ENCODE measurements at places on chromosomes 13 and 19.

- DNase-seq = no peak
These were observed 13.9 kb downstream of the TBC1D4 start for GRCh38 chr13:75468098-75468497.

DNA sequence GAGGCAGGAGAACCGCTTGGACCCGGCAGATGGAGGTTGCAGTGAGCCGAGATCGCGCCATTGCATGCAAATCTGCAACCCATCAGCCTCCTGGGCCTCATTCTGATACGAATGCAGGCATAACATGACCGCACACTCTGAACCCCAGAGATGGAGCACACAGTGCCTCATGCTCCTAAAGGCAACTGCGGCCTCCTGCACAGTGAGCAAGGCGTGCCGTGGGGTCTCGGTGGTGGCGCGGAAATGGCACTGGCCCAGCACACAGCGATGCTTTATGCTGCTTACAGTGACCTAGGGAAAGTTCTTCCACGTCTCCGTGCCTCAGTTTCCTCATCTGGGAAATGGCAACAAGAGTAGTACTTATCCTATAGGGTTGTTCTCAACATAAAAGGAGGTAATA, 2.0 kb upstream of the C19orf12 start:
- no peak for DNase-seq

DNA sequence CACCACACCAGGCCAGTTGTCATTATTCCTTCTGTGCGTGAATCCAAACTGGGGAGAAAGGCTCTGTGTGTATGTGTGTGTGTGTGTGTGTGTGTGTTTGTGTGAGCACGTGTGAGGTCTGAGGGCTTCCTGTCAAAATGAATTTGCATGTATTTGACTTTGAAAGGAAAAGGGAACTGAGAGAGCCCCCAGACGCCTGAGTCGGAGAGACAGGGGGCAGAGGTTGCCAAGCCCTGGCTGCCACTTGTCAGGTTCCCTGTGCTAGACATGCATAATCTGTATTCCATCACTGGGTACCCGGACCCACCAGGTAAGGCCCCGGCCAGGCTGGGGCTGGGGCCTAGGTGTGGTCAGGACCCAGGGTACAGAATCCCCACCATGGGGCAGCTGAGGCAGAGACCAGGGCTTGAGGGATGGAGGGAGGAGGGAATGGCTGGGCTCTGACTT, at the start of gene CLEC17A:
Gene CLEC17A, plus strand, starts transcription at position 191 of the 447 bp plus-strand sequence. Its CDS starts 77 bp downstream, at position 268.
- no peak for DNase-seq

GRCh38 chr19:2040647-2041432, 10.2 kb downstream of the MKNK2 start:
- DNase-seq = no peak

- DNase-seq = no peak
These were observed 108.0 kb downstream of the STK24 start for GRCh38 chr13:98468929-98469328.

GRCh38 chr13:67107979-67108378, 122.2 kb downstream of the PCDH9 start:
- DNase-seq = no peak

DNA sequence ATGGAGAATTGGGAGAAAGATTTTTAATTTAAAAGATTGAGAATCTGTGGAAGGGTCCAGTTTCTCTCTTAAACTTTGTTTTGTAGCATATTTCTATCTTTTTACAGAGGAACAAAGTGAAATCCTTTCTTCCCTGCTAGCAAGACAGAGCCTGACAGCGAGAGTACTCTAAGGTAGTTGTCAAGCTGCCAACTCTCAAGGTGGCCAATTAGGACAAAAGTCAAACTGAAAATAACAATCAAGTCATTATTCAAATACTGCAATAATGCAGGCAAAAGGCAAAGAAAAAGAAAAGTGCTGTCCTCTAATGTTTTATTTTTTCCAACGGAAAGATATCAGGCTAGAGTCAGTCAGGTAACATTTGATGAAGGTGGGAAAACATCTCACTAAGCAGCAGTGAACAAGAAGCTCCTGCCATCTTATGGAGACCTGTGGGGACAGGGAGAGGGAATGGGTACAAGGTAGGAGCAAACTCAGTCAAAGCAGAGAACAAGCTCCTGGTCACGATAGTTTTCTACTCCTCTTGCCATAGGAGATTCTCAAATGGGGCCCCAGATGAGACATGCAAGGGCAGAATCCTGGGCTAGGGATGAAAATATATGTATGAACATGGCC, 801.9 kb upstream of the SLITRK1 start:
- no peak for DNase-seq

DNA sequence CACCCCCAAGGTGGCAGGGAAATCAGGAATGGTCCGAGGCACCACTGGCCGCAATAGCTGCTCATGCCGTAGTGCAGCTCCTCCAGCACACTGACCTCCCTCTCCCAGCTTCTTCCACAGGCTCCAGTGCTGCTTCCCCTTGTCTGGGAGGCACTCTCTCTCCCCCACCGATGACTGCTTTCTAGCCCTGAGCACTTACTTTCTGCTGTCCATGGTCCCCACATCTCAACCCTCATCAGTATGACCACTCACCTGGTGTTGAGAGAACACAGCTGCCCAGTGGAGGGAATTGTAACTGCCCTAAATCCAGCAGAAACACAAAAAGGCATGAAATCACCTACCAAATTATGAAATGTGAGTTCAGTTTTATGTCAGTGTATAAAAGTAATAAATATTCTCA, 28.9 kb upstream of the TPP2 start:
- DNase-seq = no peak

DNA sequence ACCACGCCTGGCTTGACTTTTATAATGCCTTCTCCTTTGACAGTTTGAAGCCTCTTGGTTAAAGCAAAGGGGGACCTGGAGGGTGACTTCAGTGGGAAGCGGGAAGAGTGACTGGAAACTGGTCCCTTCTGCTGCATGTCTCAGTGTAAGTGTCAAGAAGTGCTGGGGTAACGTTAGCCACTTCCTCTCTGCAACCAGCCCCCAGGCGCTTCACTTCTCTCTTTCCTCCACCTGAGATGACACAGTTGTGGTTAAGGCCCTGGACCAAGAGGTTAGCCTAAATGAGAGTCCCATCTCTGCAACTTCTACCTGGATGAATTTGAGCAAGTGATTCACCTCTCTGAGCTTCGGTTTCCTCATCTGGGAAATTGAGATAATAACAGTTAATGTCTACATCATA, 16.3 kb downstream of the LEUTX start:
- no peak for DNase-seq

DNA sequence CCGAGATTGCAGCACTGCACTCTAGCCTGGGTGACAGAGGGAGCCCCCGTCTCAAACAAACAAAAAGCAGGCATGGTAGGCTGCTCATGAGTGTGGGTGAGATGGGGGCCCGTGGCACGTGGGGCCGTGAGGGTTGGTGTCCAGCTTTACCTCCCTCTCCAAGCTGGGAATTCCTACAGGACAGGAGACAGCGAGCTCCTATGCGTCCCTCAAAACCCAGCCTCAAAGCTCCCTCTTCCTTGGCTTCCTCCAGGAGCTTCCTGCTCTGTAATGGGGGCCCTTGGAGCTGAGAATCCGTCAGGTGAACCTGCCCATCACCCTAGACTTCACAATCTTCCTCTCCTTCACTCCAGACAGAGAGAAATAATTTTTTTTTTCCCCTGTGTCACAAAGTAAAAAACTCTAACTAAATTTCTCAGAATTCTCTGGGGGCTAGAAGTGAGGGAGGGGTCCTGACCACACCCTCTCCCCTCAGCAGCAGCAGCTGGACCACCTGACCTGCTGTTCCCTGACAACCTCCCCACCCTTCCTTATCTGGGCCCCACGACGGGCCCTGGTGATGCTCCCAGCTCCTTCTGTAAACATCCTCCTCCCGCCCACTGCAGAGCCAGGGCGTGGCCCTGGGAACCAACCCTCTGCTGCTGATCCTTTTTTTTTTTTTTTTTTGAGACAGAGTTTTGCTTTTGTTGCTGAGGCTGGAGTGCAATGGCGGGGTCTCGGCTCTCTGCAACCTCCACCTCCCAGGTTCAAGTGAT, 22.1 kb upstream of the WDR18 start:
- DNase-seq = no peak

- no peak for DNase-seq
These were observed 493 bp downstream of the YIPF2 start for GRCh38 chr19:10927730-10928562.

DNA sequence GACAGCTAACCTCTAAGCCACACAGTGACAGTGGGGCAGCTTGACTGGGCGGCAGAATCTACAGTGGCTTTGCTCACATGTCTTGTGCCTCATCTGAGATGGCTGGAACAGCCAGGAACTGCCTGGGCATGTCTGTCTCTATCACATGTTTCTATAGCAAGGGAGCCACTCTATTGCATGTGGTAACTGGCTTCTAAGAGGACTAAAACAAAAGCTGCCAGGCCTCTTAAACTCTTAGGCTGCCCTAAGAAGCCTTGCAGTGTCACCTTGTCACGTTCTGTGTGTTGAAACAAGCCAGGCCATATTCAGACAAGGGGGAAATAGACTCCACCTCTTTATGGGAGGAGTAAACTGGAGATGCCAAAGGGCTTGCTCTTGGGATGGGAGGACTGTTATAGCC, 122.9 kb upstream of the MAB21L1 start:
- no peak for DNase-seq

DNA sequence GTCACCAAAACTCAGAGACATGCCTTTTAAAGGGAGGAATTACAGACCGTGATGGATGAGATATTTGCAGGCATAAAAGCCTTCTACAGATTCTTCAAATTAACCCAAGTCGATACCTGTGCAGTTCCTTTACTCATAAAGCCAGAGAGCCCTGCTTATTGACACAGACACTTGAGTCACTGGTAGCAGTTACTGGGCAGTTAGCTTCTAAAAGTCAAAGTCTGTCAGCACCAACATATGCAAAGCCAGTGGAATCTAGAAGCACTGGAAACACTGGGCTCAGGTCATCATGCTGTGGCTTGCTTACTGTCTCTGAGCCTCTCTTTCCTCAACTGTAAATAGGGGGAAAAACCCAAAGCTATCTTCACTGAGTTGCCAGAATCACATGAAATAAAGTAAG, 25.7 kb upstream of the LRCH1 start:
- no peak for DNase-seq

DNA sequence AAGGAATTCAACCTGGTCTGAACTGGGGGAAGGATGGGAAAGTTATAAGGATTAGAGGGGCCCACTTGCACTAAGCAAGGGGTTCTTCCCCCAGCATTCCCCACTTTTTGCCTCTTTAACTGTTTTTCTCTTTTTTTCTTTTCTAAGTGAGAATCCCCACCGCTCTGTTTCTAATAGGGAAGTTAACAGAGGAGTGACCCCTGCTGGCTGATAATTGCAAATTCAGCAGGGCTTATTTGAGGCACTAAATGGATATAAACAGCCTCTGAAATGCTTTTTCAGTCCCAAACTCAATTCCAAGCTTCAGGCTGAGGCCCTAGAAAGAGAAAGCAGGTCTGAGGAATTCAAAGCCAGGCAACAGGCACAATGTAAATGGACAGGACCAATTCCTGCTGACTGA, 38.2 kb upstream of the CEACAM21 start:
- DNase-seq = no peak

DNA sequence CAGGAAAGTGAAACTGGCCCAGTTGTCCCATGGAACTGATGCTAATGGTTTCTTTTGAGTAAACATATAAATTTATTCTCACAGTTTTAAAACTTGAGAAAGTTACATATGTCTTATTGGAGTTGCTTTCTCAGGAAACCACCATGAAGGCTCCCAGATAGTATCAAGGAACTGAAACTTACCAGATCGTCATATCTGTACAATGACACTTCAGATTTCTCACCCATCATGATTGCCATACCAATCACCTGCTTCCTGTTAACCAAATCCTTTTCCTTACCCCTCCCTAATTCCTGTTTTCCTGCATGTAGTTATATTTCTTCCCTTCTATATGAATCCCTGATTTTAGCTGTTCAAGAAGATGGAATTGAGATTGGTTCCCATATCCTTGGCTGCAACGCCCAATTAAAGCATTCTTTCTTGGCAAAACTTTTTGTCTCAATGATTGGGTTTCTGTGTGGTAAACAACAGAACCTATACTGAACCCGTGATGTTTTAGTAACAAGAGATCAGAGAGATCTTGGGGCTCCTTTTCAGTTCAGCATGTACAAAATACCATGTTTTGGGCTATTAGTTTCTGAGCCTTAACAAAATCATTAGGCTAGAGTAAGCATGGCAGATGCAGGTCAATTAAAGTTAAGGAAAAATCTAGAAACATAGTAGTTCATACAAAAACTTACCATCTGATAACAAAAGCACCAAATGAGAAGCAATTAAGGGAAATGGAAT, 781.3 kb upstream of the MIR17HG start:
- DNase-seq = no peak

DNA sequence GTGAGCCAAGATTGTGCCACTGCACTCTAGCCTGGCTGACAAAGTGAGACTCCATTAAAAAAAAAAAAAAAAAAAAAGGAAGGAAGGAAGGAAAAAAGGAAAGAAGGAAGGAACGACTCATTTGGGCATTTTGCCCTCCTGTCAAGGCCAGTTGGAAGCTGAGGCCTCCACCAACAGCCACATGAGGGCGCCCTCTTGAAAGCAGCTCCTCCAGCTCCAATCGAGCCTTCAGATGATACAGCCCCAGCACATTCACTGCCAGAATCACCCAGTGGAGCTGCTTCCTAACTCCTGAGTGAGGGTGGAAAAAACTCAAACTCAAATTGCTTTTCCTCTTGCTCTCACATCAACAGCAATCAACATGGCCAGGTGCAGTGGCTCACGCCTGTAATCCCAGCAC, 40.9 kb downstream of the GNG7 start:
- DNase-seq = no peak

DNA sequence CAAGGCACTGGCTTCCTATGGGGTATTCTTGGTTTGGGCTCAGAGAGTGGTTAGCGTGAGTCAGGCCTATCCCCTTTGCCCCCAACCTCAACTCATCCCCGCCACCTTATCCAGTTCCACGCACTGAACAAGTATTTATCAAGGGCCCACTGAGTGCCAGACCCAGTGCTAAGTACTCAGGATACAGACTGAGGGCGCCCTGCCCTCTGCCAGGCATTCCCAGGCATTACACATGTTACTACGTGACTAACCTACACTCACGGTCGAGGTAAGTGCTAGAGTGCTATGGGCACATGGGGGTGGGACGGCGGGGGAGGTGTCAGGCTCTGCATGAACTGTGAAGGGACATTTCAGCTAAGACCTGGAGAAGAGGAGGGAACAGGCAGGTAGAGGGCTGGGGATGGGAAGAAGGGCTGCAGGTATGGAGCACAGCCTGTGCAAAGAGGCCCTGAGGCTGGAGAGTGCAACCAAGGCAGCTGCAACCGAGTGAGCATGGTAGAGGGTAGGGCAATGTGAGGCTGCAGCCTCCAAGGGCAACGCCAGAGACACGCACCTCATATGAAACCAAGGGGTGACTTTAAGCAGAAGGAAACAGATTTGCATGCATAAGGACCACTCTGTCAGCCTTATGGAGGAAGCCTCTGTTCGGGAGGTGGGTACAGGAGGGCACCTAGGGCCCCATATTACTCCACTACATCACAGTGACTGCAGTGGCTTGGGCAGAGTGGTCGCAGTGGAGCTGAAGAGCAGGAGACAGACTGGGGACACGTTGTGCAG, 22.5 kb downstream of the DHRS12 start:
- DNase-seq = no peak

- no peak for DNase-seq
These were observed 21.8 kb downstream of the ALOX5AP start for GRCh38 chr13:30757026-30757742.
